ENCODE measurements at places on chromosomes 16 and 17. TPM values are rescaled to one million over a fixed set of nuclear protein-coding genes. Genes with fewer than 3 reads are reported as not detected.

GRCh38 chr16:78895681-78896080, 704.9 kb downstream of the MAF start:
- DNase-seq: no peak
- H3K4me1 ChIP-seq: peaks cover 3% of the 10 kb centered on the region
- no peaks in the 10 kb centered on the region for H3K27me3 ChIP-seq

- no peak overlapping the region for H3K4me3 ChIP-seq
- no peaks in the 10 kb centered on the region for H3K27me3 ChIP-seq
- no peaks in the 10 kb centered on the region for H3K36me3 ChIP-seq
Measured at GRCh38 chr17:77444984-77445759, 304.4 kb downstream of the SEC14L1 start.

DNA sequence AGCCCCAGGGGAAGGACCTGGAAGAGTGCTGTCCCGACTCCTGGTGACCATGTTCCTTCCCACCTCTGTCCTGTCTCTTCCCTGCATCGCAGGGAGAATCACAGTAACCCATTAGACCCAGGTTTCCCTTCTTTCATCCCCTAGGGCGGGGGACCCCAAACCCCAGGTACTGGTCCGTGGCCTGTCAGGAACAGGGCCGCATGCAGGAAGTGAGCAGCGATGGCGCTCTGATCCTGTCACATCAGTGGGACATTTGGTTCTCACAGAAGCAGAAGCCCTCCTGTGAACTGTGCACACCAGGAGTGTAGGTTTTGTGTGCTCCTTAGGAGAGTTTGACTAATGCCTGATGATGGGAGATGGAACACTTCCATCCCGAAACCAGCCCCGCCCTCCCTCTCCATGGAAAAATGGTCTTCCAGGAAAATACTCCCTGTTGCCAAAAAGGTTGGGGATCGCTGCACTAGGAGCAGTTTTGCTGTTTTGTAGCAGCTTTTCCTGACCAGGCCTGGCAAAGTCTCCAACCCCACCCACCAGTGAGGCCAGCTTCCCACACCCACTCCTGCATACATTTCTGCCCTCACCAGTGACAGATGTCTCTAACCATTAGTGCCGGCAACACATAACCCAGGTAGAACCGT, 10.5 kb downstream of the MNT start:
- H3K27me3 ChIP-seq: no peaks in the 10 kb centered on the region
- H3K4me3 ChIP-seq: no peak overlapping the region
- peaks cover 4% of the 10 kb centered on the region for H3K4me1 ChIP-seq
- no peak for DNase-seq
- no peak overlapping the region for H3K27ac ChIP-seq

DNA sequence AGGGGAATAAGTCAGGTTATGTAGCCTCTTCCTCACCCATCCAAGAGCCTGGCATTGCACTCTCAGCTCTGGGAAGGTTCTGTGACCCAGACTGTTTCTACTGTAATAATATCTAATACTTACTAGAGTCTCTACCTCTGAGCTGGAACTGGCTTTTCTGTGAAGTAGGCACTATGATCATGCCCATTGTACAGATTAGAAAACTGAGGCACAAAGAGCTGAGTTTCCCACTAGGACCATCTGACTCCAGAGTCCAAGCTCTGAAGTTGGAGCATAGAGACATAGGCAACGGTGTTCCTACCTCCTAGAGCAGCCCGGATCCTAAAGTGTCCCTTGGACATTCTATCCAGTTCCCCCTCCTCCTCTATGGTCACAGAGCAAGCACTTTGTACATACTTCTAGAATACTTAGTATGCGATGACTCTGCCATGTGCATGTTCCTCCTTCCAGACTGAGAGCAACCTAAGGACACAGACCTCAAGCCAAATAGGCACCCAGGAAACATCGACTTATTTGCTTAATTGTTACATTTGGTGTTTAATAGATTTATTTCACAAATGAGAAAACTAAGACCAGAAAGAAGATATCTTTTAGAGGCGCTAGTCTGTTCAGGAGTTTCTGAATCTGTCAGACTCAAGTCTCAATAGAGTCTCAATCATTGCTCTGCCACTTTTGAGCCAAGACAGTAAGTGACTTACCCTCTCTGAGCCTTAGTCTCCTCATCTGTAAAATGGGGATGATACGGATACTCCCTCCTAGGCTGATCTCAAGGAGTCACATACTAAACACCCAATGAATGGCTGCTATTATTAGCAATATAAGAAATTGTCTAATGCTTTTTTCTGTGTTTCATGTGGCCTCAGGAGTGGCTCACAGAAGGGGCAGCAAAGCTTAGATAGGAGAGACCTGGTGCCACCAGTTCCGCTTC, 3.6 kb downstream of the CLEC19A start:
- no peak overlapping the region for H3K4me3 ChIP-seq
- peaks cover 20% of the 10 kb centered on the region for H3K4me1 ChIP-seq
- H3K27me3 ChIP-seq: no peaks in the 10 kb centered on the region
- DNase-seq: no peak
- H3K36me3 ChIP-seq: no peaks in the 10 kb centered on the region

- H3K4me1 ChIP-seq: no peaks in the 10 kb centered on the region
- H3K36me3 ChIP-seq: peaks cover 29% of the 10 kb centered on the region
- no peaks in the 10 kb centered on the region for H3K27me3 ChIP-seq
- DNase-seq: no peak
- H3K4me3 ChIP-seq: no peak overlapping the region
Measured at GRCh38 chr17:12958786-12959185, 59.0 kb downstream of the ELAC2 start.

DNA sequence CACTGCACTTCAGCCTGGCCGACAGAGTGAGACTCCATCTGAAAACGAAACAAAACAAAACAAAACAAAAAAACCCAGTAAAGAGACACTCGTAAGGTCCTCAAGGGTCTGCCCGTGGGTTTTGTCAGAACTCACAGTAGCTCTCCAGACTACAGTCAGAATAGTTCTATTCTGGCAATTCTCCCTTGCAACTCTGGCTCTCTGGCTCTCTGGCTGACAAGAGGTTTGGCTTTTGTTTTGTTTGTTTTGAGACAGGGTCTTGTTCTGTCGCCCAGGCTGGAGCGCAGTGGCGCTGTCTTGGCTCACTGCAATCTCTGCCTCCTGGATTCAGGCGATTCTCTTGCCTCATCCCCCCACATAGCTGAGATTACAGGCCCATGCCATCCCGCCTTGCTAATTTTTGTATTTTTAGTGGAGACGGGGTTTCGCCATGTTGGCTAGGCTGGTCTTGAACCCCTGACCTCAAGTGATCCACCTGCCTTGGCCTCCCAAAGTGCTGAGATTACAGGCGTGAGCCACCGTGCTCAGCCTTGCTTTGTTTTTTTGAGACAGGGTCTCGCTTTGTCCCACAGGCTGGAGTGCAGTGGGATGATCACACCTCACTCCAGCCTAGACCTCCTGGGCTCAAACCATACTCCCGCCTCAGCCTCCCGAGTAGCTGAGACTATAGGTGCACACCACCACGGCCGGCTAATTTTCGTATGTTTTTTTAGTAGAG, 20.5 kb upstream of the CHP2 start:
- H3K4me3 ChIP-seq: no peak overlapping the region
- no peaks in the 10 kb centered on the region for H3K4me1 ChIP-seq
- no peak for DNase-seq
- no peak overlapping the region for H3K27ac ChIP-seq
- no peaks in the 10 kb centered on the region for H3K27me3 ChIP-seq

DNA sequence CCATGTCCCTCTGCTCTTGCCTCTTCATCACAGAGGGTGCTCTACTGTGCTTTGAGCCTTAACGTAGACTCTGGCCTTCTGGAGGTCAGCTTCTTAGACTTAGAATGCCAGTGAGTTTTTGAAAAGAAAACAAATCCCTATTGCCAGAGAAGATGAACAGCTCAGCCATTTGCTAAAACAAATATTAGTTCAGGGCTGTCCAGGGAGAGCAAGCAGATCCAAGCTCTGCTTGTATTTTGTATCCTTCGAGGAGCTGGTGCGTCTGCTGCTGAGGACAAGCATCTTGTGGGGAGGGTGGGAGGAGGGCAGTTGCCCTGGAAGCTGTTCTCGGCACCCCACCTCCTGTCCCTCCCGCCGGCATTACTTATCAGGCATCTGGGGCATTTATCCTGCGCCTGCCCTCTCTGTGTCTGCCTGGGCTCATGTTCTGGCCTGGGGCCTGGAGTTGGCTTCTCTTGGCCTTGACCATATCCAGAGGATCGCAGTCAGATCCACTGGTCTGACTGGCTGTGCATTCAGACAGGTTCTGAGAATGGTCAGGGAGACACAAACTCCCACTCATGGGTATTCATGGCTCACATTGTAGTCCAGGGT, 173.1 kb upstream of the NLRP1 start:
- no peak for DNase-seq
- no peak overlapping the region for H3K4me3 ChIP-seq
- H3K36me3 ChIP-seq: no peaks in the 10 kb centered on the region
- no peak overlapping the region for H3K27ac ChIP-seq
- H3K4me1 ChIP-seq: no peaks in the 10 kb centered on the region
- H3K27me3 ChIP-seq: no peaks in the 10 kb centered on the region

Gene C1QTNF8
- not detected for total RNA-seq

DNA sequence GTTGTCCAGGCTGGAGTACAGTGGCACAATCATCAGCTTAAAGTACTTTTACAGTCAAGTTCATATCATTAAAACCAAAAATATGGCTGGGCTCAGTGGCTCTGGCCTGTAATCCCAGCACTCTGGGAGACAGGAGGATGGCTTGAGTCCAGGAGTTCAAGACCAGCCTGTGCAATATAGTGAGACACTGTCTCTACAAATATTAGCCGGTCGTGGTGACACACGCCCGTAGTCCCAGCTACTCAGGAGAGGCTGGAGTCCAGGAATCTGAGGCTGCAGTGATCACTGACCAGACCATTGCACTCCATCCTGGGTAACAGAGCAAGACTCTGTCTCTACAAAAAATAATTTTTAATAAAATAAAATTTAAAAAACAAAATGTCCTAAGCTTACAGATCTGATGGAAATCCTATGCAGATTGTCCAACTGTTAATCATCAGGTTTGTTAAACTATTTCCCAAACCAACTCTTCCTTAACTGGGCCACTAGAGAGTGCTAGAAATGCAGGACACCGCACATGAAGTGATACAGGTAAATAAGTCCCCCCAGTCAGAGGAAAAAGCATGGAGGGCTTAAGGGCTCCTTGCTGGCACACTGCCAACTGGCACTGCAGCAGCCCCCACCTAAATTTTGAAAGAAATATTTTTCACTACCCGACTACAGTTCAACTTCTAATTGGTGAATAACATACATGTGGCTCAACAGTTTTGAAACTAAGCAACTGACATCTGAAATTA, 2.8 kb downstream of the USP22 start:
- DNase-seq: no peak
- peaks cover 4% of the 10 kb centered on the region for H3K4me1 ChIP-seq
- H3K27me3 ChIP-seq: no peaks in the 10 kb centered on the region
- peak overlapping the region; percentile 92 for H3K4me3 ChIP-seq

GRCh38 chr16:89338863-89339262, 121.4 kb downstream of the ZNF778 start:
- H3K27ac ChIP-seq: no peak overlapping the region
- no peaks in the 10 kb centered on the region for H3K36me3 ChIP-seq
- no peak for DNase-seq
- H3K4me1 ChIP-seq: peaks cover 14% of the 10 kb centered on the region
- H3K4me3 ChIP-seq: no peak overlapping the region
- H3K27me3 ChIP-seq: no peaks in the 10 kb centered on the region

- no peaks in the 10 kb centered on the region for H3K27me3 ChIP-seq
- H3K36me3 ChIP-seq: no peaks in the 10 kb centered on the region
- no peak for DNase-seq
- H3K27ac ChIP-seq: no peak overlapping the region
Measured at GRCh38 chr16:49745311-49745747, 110.6 kb downstream of the ZNF423 start.

GRCh38 chr16:66911112-66911511, 7.6 kb downstream of the CDH16 start:
- H3K4me3 ChIP-seq: no peak overlapping the region
- no peaks in the 10 kb centered on the region for H3K27me3 ChIP-seq
- no peak overlapping the region for H3K27ac ChIP-seq
- H3K36me3 ChIP-seq: no peaks in the 10 kb centered on the region
- H3K4me1 ChIP-seq: no peaks in the 10 kb centered on the region
- DNase-seq: no peak

Gene LGALS9B
- not detected for total RNA-seq

DNA sequence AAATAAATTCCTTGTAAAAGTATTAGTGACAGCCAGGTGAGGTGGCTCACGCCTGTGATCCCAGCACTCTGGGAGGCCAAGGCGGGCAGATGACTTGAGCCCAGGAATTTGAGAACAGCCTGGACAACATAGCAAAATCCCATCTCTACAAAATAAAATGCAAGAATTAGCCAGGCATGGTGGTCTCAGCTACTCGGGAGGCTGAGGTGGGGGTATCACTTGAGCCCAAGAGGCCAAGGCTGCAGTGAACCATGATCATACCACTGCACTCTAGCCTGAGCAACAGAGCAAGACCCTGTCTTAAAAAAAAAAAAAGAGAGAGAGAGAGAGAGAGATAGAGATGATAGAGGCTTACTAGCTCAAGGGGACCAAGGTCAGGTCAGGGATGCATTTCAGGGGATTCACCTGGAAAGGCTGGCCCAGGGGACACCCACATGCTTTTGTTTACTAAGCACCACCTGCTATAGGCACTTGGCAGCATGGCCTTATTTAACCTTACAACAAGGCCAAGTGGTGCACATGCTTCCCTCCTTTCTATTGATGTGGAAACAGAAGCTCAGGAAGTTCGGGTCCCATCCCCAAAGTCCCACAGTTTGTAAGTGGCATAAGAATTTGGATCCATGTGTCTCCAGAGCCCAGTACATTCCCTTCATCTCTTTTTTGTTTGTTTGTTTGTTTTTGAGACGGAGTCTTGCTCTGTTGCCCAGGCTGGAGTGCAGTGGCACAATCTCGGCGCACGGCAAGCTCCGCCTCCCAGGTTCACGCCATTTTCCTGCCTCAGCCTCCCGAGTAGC, 12.4 kb upstream of the SRCIN1 start:
- H3K27me3 ChIP-seq: no peaks in the 10 kb centered on the region
- H3K36me3 ChIP-seq: no peaks in the 10 kb centered on the region
- H3K4me1 ChIP-seq: peaks cover 12% of the 10 kb centered on the region
- DNase-seq: no peak
- no peak overlapping the region for H3K27ac ChIP-seq
- H3K4me3 ChIP-seq: no peak overlapping the region

Gene DUS2
- total RNA-seq: 24.5 TPM

DNA sequence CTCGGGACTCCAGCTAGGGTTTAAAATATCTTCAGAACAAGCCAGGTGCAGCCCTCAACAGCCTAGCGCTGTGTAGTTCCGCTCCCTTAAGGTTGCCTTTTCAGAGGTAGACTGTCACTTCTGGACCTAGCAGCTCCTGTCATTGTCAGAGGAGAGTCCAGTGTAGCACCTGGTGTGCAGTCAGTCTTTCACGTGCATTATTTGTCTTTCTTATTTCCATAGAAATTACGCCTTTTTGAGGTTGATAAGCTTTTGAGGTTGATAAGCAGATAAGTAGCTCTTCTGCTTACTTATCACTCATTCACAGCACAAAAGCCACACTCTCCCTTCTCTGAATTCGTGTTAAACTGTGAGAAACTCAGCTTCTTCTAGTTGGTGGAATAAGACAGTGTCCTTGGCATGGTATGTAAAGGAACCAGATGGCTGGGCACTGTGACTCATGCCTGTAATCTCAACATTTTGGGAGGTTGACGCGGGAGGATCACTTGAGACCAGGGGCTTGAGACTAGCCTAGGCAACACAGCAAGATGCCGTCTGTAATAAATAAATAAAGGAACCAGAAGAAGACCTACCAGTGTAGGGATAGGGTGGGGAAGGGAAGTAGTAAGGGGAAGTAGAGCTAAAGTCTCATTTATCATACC, 10.2 kb downstream of the EEF2K start:
- H3K27ac ChIP-seq: no peak overlapping the region
- DNase-seq: no peak

GRCh38 chr17:49357516-49357915, 4.5 kb downstream of the ZNF652 start:
- no peak overlapping the region for H3K27ac ChIP-seq
- H3K36me3 ChIP-seq: no peaks in the 10 kb centered on the region
- no peak overlapping the region for H3K4me3 ChIP-seq

Measured in H1 (cell line).